ENCODE measurements at places on chromosomes 6 and 20.

- DNase-seq = peak; percentile 0
These were observed 1.0 kb upstream of the APMAP start for GRCh38 chr20:24993337-24994185.

DNA sequence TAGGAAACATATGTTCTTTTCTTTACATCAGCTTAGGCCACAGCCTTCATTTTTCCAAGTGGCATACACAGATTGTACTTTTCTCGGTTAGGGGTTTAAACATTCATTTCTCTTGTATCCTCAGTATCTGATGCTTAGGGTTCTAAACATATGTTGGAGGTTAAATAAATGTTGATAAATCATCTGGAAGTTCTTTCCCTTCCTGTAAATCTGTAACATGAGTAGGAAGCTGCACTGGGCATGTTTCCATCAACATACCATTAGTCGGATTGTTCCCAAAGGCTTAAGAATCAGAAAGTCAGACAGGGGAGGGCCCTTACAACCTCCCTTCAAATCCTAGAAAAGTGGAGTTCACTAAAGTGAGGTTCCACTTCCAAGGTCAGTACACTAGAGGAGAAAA lies 54.8 kb upstream of the BCLAF1 start:
- no peak for DNase-seq

GRCh38 chr6:116304538-116305097 lies 24.9 kb upstream of the TSPYL1 start:
- DNase-seq = no peak

DNA sequence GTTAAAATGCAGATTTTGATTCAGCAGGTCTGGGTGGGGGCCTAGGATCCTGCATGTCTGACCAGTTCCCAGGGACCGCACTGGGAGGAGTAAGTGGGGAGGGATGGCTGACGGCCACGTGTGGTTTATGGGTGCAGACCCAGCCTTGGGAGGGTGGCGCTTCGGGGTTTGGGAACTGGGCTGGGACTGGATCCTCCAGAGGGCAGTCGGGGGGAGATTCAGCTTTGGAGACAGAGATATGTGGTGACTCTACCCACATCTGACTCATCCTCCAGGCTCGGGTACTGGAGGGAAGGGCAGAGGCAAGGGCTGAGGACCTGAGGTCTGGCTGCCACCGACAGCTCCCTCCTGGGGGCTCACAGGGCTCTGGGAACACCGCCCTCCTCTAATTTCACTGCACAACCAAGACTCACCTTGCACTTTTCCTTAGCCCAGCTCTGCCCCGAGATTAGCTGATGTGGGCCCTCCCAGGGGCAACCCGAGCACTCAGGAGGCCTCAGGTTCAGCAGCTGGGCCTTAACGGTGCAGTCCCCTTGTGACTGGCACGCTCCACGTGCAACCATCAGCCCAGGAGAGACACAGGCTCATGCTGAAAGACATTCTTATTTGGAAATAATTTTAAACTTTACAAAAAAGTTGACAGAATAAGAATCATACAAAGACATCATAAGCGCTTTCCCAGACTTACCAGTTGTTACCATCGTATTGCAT lies 172.8 kb upstream of the PMEPA1 start:
- no peak for DNase-seq

DNA sequence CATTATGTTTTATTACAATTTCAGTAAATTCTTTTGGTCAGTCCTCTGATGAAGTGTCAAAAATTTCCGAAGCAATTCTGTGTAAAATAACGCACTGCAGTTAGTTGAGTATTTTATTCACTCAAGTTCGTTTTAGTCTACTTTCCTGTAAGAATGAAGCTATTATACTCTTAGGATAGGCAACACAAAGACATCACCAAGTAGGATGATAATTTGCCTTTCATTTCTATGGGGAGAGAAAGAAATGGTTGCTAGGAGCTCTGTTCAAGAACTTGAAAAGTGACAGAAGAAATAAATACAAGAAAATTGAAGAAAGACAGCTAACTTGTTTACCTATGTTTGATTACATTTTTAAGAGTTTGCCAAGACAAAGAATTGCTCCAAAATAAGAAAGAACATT lies 290.4 kb downstream of the EYS start:
- DNase-seq = no peak

- DNase-seq = no peak
These were observed 5.8 kb upstream of the PACSIN1 start for GRCh38 chr6:34459899-34460593.

- DNase-seq = no peak
These were observed 16.0 kb upstream of the CITED2 start for GRCh38 chr6:139390447-139390846.

GRCh38 chr20:58374027-58374850 lies 14.8 kb upstream of the VAPB start:
- no peak for DNase-seq

DNA sequence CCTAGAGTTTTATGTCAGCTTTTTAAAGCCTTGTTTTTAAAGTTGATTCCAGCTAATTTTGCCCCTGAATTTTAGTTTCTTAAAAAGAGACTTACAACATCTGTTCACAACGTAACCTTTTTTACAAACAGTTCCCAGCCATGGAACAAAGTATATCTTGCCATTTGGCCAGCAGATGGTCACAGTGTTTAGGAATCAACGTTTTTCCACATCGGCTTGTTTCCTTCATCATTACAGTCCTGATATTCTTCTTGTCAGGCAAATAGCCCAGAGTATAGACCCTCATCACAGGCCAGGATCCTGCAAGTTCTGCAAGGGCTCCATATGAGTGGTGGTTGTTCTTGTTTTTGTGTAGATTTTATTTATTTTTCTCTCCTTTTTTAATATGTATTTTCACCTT lies 341.7 kb upstream of the HTR1E start:
- no peak for DNase-seq

GRCh38 chr6:27208042-27208441 lies 39.5 kb upstream of the PRSS16 start:
- DNase-seq = no peak

DNA sequence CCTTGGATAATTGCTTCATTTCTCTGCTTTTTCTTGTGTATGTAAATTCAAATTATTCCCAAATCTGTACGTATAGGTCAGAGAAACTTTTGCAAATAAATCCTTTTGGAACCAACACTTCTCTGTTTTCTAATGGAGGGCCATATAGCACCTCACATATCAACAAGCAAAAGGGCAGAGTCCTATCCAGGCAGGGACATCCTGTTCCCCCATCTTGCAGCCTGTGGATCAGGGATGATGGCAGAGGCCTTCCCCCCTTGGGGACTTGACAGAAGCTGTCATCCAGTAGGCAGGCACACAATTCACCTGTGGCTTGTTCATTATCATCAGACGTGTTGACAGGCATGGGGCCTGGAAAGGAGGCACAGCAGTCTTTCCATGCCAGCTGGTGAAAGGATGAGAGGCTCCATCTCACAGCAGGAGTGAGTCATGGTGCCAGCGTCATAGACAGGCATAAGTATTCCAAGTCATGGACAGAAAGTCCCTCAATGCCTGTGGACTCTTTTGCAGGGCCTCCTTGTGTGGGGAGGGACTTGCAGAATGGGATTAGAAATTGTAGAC lies 31.8 kb upstream of the PLEKHG1 start:
- no peak for DNase-seq

- DNase-seq = no peak
These were observed 52.2 kb downstream of the KDM1B start for GRCh38 chr6:18207438-18207837.

DNA sequence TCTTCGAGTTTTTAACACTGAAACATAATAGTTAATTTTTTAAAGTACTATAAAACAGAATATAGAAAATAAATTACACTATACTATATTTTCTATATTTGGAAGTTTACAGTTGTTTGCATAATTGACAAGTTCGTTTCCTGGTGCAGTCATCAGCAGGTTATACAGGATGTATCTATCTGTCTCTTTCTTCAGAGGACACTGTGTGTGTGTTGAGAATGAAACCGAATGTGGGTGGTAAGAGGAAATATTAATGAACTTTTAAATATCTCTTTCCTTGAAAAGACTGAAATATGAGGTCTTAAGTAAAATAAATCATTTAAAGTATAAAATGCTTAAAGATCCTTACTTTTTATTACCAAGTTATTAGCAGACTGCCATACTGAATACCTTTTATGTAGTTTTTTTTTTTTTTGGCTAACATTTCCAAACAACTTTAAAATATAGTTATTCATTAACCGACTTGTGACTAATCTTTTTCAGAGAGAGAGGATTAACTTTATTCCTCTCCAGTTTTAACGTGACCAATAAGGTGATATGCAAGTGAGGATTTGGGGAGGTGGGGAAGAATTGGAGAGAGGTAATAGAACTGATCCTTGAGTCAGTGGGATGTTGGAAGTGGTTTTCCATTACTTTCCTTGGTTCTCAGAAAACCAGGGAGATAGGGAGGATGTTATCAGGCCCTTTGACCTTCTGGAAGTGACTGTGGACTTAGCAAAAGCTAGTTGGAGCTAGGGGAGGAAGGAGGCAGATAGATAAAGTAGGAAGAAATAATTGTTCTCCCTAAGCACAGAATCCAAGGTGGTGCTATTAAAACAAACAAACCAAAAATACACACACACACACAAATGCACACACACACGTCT lies 380.0 kb upstream of the FLRT3 start:
- DNase-seq = no peak

DNA sequence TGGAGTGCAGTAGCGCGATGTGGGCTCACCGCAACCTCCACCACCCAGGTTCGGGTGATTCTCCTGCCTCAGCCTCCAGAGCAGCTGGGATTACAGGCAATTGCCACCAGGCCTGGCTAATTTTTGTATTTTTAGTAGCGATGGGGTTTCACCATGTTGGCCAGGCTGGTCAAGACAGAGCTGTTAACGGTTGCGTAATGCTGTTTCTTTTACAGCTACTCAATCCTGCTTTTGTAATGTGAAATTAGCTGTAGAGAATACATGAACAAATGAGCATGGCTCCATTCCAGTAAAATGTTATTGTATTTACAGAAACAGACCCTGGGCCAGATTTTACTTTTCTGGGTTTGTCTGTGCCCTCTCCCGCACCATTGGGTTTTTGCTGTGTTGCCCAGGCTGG lies 1.9 kb downstream of the PNLDC1 start:
- no peak for DNase-seq

DNA sequence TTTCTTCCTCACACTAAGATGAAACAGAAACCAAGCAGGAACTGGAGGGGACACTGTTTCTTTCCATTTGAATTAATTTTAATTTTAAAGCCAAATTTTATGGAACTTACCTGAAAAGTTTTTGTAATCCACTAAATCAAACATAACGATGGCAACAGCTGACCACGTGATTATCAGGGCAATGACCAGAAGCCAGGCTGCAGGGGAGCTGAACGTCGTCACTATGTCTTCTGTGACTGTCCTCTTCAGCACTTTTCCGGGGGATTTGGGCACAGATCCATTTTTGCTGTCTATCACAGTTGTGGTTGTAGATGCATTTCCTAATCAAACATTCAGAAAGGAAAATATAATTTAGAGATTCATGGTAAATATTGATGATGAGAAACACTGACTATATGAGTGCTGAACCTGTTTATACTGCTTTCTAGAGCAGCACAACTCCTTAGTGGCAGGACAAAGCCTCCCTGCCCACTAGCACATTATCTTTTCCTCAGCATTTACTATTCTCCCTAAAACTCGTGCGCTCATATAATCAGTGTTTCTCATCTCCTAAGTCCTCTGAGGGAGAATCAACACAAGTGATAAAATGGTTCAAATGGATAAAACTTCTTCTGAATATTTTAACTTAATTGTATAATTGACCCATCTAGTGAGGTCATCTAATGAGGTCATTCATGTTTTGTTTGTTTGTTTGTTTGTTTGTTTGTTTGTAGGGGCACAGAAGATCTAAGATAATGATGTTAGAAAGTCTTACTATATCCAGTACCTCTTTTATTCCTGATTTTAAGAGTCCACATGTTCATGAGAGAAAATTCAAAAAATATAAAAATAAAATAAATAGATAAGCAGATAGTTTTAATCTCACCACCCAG lies 65.7 kb downstream of the TRDN start:
- DNase-seq = no peak

DNA sequence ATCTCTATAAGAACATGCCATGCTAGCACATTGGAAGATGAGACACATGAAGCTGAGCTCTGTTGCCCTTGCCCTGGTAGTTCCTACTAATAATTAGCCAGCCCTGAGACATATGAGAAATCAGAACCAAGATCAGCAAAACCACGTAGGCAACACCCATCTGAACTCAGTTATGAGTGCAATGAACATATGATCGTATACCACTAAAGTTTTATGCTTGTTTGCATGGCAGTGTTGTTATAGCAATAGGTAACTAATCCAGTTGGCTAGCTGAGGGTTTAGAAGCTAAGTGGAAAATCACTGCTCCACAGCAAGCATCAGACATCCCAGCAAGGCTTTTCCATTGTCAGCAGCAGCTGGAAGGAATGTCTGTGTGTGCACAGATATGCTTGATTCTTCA lies 180.7 kb downstream of the BTBD3 start:
- no peak for DNase-seq

- no peak for DNase-seq
These were observed 373.2 kb upstream of the CHD6 start for GRCh38 chr20:41991412-41991811.

- no peak for DNase-seq
These were observed 19.1 kb downstream of the XRN2 start for GRCh38 chr20:21322083-21322710.

DNA sequence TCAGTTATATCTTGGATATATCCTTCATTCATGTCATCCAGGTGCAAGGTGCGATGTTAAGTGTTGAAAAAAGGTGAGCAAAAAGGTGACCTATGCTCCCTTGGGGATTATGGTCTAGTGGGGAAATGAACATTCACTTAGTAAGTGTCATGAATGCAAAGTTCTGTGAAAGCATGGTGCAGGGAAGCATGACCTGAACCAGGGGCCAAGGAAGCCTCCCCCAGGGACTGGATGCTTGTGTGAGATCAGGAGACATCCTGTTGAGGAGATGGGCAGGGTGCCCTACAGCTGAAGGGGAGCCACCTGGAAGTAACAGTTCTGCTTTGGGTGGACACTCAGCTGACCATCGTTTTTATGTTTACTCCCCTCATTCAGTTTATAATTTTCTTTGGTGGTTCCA lies 179.5 kb downstream of the SYNDIG1 start:
- no peak for DNase-seq

DNA sequence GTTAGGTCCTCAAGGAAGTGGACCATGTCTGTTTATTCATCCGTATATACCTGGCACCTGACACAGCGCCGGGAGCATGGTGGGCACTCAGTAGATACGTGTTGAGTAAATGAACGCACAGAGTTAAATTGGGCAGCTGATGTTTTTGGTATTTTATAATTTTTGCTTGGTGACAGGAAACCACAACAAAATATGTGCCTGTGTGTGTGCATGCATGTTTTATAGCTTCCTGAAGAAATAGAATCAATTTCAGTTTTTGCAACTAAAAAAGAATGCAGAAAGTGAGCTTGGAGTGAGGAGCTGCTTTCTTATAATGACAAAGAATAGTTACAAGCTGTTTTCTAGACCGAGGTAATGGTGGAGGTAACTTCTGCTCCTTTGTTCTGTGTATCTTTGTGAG lies 91.4 kb downstream of the PLCB4 start:
- DNase-seq = no peak

DNA sequence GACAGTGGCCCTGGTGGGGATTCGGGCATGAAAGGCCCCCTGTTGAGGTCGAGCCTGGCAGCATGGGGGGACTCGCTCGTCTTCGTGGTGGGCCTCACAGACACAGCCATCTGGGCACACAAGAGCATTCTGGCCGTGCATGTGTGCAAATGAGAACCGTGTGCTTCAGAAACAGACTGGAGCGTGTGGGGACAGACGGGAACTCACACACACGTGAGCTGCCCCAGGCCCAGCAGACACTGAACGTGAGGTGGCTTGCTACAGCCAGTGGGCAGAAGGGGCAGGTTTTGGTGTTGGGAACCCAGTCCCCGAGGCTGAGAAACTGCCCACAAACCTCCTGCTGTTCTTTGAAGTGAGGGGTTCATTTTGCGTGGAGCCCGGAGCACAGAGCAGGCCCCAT lies 38.6 kb upstream of the BHLHE23 start:
- no peak for DNase-seq
